ENCODE measurements at places on chromosomes 7 and 10.

GRCh38 chr7:112510001-112510742 is 29.4 kb downstream of the LSMEM1 start:
- DNase-seq, result no peak

GRCh38 chr7:7566651-7567611 is at the start of gene MIOS:
MIOS (plus strand) TSS chr7:7566884; CDS start chr7:7572476, 5,592 bp downstream.
- peak; percentile 81 for DNase-seq

GRCh38 chr7:76074972-76075370 is 27.1 kb downstream of the MDH2 start:
- DNase-seq, result no peak

DNA sequence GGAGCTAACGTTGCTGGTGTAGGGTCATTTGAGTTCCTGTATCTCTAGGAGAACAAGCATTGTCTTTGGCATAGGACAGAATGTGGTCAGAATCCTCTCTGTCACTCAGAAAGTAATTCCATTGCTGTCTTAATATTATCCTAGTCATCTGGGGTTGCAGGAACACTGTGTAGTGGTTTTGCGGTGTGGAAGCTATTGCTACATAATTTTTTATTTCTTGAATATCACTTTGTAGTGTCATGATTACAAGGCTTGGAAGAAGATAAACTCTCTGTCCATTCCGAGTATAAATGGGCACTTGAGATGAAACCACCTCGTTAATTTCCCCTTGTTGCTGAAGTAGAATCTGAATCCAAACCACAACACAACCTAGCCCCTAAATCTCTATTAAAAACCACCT is 919.2 kb downstream of the LRMDA start:
- DNase-seq, result no peak

GRCh38 chr10:109933984-109934565 is 10.8 kb upstream of the XPNPEP1 start:
- DNase-seq, result peak; percentile 43

DNA sequence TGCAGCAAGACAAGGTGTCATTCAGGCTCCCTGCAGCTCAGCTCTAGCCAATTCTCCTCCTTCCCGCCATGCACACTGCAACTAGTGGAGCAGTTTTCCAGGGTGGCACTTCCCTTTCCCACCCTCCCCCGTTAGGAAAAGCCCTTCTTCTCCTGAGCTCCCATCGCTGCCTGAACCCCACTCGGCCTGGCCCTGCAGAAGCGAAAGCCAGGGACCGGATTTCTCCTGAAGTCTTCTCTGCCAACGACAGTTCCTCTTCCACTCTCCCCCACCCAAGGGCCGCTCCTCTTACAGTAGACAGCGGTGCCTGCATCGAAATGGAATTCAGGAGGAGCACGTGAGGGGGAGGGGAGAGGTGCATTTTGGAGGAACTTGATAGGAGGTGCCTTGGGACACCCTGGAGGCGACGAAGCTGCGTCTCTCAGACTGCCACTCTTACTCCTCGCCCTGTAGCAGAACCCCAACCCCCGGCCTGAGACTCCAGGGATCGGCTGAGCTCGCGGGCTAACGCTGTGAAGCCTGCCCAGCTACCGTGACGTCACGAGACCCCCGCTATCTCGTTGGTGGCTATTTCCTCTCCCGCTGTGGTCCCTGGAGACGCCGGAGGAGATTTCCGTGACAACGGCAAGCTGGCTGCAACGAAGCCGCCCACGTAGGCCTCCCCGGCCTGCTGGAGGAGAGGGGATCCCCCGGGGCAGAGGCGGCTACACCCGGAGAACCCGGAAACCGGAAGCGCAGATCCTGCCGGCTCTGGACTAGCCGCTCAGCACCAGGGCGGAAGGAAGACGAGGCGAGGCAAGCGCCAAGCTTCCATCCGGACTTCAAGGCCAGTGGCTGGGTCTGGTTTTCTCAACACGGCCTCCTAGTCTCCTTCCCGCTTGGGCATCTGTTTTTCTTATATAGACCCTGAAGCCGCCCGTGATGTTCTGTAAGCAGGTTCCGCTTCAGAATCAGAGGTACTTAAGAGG is 109.7 kb downstream of the RALA start:
- DNase-seq, result peak; percentile 93

GRCh38 chr10:24944512-24945255 is 7.7 kb downstream of the PRTFDC1 start:
- no peak for DNase-seq

GRCh38 chr7:85186083-85186520 is 754 bp downstream of the SEMA3D start:
- DNase-seq, result no peak

GRCh38 chr7:43590862-43591557 is 8.1 kb downstream of the STK17A start:
- DNase-seq, result no peak

DNA sequence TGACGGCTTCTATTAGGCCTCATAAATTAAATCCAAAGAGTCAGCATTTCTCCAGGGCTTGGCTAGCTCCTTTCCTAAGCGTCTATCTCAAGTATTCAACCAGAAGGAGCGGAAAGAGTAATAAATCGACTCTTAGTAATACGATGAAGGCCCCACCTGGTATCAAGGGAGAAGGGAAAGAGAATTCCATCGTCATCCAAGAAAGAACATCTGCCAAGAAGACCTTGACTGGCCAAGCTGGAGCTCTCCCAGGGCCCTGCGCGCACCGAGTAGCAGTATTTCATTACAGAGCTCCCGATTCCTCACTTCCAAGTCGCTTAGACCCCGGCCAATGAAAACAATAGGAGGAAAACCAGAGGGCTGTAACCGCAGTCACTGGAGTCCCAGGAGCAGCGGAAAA is 178.0 kb upstream of the FRMD4A start:
- no peak for DNase-seq

- DNase-seq, result peak; percentile 30
Measured at GRCh38 chr7:44798649-44799305, 2.3 kb downstream of the PPIA start.

DNA sequence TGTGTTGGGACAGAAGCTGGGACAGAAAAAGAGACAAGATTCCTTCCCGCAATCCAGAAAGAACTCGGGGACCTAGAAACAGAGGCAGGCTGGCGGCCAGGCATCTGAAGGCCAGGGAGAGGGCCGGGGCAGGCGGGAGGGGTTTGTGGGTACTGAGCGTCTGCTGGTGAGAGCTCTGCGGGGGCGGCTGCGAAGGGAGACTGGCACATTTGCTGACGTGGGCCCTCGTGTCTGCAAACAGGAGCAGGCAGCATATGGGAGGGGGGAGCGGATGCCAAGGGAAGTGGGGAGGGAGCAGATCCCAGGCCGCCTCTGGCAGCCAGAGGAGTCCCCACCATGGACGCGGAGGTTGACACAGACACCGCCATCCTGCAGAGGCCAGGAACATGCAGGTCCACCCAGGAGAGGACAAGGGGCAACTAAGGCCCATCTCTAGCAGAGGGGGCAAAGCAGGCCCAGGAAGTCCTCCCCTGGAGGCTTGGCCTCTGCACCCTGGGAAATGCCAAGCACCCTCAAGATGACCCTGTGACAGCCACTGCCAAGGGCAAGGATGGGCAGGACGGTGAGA is 32.2 kb downstream of the KCNH2 start:
- no peak for DNase-seq

DNA sequence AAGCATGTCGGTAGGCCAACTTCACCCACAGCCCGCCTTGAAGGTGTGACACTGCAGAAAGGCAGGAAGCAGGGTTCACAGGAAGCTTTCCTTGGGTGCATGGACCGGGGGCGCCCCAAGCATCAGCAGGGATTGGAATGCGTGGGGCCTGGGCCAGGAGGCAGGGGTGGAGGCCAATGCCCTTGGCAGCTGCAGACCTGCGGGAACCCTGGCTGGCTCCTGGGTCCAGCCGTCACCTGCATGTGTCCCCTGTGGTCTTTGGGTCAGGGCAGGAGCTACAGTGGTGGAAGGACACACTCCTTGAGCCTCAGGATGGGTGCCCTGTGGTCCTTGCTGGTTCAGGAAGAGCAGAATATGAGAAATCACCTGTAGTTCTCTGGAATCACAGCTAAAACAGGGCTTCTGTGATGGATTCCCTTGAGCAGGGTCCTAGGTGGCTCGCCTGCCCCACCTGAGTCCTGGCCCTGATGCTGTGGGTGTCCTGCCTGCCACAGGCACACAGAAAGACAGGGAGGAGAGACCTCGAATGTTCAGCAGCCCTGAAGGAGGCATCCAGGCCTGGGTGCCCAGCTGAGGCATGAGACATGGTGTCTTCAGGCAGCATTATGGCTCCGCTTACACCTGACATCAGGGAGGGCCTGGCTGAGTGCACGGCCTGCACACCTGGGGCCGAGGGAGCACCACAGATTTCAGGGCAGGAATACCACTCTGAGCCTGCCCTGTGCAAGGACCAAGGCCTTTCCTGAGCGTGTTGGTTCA is 15.1 kb downstream of the ANTXRL start:
- DNase-seq, result no peak

DNA sequence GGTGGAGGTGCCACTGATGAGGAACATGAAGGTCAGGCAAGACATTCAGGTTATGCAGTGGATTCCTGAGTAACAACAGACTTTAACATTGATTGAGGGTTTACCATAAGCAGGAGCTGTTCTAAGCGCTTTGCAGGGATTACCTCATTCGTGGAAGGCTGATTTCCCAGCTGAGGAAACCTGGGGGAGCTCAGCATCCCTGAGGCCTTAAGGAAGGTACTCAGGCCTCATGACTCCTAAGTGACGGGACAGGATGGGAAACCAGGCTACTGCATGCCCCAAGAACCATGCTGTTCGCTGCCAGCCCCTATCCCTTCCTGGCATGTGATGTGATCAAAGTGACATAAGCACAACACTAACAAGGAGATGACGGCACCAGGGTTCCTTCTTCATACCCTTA is 143.6 kb upstream of the NFE2L3 start:
- no peak for DNase-seq

All from CD4-positive, alpha-beta T cell treated with Interleukin-2 at 100 ng/mL for 4 hours (primary cell).